HFFc6 (cell line): ENCODE measurements at places on chromosomes 5 and 9. TPM values are rescaled to one million over a fixed set of nuclear protein-coding genes. Genes with fewer than 3 reads are reported as not detected.
A peak's percentile ranks its signal among the peaks of the same experiment; 100 is the strongest.

DNA sequence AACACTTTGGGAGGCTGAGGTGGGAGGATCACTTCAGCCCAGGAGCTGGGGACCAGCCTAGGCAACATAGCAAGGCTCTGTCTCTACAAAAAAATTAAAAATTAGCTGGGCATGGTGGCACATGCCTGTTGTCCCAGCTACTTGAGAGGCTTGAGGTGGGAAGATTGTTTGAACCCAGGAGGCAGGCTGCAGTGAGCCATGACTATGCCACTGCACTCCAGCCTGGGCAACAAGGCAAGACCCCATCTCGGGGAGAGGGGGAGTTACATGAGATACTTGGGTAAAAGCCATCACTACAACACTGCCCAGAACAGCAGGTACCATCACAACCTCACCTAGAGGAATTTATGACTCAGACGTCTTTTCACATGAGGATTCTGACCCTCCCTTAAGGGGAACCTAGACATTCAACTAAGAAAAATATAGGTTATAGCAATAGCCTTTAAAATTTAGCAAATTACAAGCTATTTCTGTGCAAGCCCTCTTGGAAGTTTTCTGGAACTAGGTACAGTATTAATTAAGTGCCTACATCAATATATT is 143.5 kb downstream of the NFIB start:
- peaks cover 6% of the 10 kb centered on the region; the same call in 1 of the 2 replicates for H3K4me1 ChIP-seq
- no peaks in the 10 kb centered on the region for H3K36me3 ChIP-seq
- H3K27ac ChIP-seq, result no peak overlapping the region
- H3K4me3 ChIP-seq, result no peak overlapping the region

The ZBED3 gene
- total RNA-seq, result 1.8 to 2.6 TPM (median 2.1 TPM) in 3 replicates

- H3K27ac ChIP-seq, result no peak overlapping the region
- peaks cover 5% of the 10 kb centered on the region; the same call in 1 of the 2 replicates for H3K4me1 ChIP-seq
- H3K27me3 ChIP-seq, result no peaks in the 10 kb centered on the region; the same call in 1 of the 2 replicates
- no peak overlapping the region for H3K4me3 ChIP-seq
- DNase-seq, result no peak
These were observed 7.2 kb downstream of the GRHPR start for GRCh38 chr9:37429441-37430285.

DNA sequence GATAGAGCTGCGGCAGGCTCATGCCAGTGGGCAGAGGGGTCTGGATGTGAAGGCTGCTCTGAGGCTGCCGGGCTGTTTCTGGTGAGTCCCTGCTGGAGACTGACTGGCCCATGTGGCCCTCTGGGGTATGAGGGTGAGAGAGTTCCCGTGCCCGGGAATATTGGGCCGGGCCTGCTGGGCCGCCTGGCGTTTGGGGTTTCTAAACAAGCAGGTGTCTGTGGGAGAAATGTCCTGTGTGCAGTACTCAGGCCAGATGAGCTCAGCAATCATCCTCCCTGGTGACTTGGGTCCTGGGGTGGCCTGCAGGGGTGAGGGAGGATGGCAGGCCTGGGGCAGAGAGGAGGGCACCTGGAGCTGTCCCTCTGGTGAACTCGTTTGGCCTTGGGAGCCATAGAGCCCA is 74.9 kb downstream of the MACROH2A1 start:
- H3K4me1 ChIP-seq, result peaks cover 20% of the 10 kb centered on the region
- no peaks in the 10 kb centered on the region for H3K36me3 ChIP-seq
- DNase-seq, result no peak
- H3K27ac ChIP-seq, result no peak overlapping the region
- peaks cover 5% of the 10 kb centered on the region for H3K27me3 ChIP-seq

GRCh38 chr9:81669041-81669651 is 20.2 kb downstream of the TLE1 start:
- H3K27me3 ChIP-seq, result no peaks in the 10 kb centered on the region
- no peak overlapping the region for H3K27ac ChIP-seq
- H3K4me3 ChIP-seq, result no peak overlapping the region
- DNase-seq, result no peak
- peaks cover 20% of the 10 kb centered on the region for H3K36me3 ChIP-seq

The FABP6 gene
- total RNA-seq, result not detected in 3 replicates

The ZNF169 gene
- total RNA-seq, result 1.2 to 2.4 TPM (median 1.8 TPM) in 3 replicates

DNA sequence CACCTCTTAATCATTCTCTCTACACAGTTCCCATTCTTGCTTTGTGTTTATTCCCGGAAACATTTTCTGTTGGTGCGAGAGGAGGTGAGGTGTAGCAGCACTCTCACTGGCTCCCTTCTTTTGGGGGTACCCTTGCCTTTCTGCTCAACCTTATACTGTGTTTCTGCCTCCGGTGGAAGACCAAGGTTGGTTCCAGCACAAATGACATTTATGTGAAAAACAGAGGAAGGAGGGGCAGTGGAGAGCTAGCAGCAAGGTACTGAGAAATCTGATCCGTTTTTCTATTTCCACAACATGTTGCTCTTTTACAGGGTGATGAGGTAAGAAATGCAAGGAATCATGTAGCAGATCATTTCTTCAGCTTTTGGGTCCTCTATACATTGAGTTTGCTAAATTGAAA is 648.0 kb upstream of the DMAC1 start:
- DNase-seq, result no peak
- H3K36me3 ChIP-seq, result no peaks in the 10 kb centered on the region
- H3K4me1 ChIP-seq, result no peaks in the 10 kb centered on the region
- H3K4me3 ChIP-seq, result no peak overlapping the region

DNA sequence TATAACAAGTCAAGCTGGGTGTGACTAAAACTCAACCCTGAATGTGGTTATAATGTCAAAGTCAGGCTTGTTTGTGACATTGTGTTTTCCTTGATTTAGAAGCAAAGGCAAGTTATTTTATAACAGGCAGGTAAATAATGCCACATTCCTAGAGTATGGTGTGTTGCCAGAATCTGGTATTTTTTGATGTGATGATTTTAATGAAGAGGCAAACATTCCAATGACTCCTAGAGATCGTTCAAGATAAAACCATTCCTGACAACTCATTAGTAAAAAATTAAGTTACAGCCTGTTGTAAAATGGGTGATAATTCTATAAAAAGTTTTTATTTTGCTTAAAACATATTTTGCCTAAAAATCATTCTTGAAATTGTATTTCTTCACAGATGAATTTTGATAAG is 60.0 kb downstream of the RAB14 start:
- H3K27me3 ChIP-seq, result peaks cover 2% of the 10 kb centered on the region; the same call in 1 of the 2 replicates
- peaks cover 39% of the 10 kb centered on the region for H3K36me3 ChIP-seq
- H3K27ac ChIP-seq, result 0 out of 2 replicates have a peak overlapping the region, but pooled peaks have one; percentile 4
- no peak overlapping the region for H3K4me3 ChIP-seq

DNA sequence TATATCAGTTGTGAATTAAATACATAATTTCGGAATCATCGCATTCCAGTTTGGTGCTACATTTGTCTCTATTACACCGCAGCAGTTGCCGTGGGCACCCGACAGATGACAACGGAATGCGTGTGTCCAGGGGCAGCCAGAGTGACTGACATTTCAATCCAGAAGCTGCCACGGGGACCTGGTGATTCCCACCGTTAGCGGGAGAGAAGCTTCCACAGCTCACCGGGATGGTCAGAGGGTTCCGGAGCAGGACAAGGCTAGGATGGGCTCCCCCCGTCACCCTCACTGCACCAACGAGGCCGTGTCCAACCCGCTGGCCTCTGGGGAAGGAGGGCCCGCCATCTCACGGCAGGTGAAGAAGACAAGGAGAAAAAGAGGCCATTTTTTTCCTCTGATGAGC is 86.8 kb downstream of the GTF3C4 start:
- DNase-seq, result no peak
- no peak overlapping the region for H3K4me3 ChIP-seq
- peaks cover 57% of the 10 kb centered on the region for H3K27me3 ChIP-seq
- no peaks in the 10 kb centered on the region for H3K4me1 ChIP-seq
- no peak overlapping the region for H3K27ac ChIP-seq
- no peaks in the 10 kb centered on the region for H3K36me3 ChIP-seq

The GABBR2 gene
- 3.1 to 12.6 TPM (median 5.4 TPM) in 3 replicates for total RNA-seq

The OMD gene
- not detected in 3 replicates for total RNA-seq

DNA sequence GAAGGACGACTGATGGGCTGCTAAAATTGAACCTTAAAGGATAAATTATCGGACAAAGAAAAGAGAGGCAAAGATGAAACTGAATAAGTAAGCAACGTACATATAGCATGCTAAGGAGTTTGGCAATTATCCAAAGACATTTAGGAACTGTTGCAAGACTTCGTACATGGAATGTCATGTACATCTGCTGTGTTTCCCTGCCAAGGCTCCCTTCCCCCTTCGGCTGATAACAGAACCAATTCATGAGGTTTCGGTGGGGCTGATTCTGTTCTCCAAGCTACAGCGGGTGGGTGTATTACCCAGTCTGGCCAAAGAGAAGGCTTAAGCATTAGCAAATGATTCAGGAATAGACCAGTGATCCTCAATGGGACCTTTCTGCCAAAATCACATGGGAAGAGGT is 190.9 kb upstream of the FREM1 start:
- H3K4me3 ChIP-seq, result no peak overlapping the region
- no peaks in the 10 kb centered on the region for H3K4me1 ChIP-seq
- H3K36me3 ChIP-seq, result no peaks in the 10 kb centered on the region

- H3K27me3 ChIP-seq, result peaks cover 16% of the 10 kb centered on the region
- no peaks in the 10 kb centered on the region for H3K4me1 ChIP-seq
- DNase-seq, result no peak
- H3K27ac ChIP-seq, result peak overlapping the region; percentile 46; the same call in 1 of the 2 replicates
- H3K36me3 ChIP-seq, result 0 out of 2 replicates have a peak, but pooled peaks cover 5% of the 10 kb centered on the region
These were observed 93.5 kb downstream of the PHF2 start for GRCh38 chr9:93669958-93670207.

The HAVCR1 gene
- not detected in 2 replicates for total RNA-seq

The MEGF10 gene
- not detected in 3 replicates for total RNA-seq

The IFNA21 gene
- not detected in 3 replicates for total RNA-seq

DNA sequence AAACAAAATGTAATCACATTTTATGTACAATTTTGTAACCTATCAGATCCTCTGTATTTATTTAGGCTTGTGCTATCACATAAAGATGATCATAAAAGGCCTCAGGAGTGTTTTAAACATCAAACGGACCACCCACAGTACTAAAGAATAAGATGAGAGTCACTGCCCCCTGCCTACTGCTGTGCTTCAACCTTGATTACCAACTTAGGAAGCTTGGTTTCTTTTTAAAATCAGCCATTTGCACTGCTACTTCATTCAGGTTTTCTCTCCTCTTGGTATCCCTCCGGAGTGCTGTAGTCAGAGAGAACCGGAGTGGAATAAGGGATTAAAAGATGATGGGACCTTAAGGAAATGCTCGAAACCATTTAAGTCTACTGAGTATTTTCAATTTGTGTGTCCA is 6.9 kb downstream of the C7 start:
- no peaks in the 10 kb centered on the region for H3K36me3 ChIP-seq
- no peak overlapping the region for H3K27ac ChIP-seq
- no peaks in the 10 kb centered on the region; the same call in 1 of the 2 replicates for H3K27me3 ChIP-seq
- H3K4me3 ChIP-seq, result no peak overlapping the region
